Activated naive CD8-positive, alpha-beta T cell treated with anti-CD3 and anti-CD28 coated beads, Interleukin-2, amount 10 ng/mL, durations not matched to agents 7 days and 5 days (primary cell): ENCODE measurements at places on chromosomes 6 and 20. TPM values are rescaled to one million over a fixed set of nuclear protein-coding genes. Genes with fewer than 3 reads are reported as not detected.

- no peaks in the 10 kb centered on the region for H3K27me3 ChIP-seq
- H3K27ac ChIP-seq, result no peak overlapping the region
- H3K4me1 ChIP-seq, result peaks cover 15% of the 10 kb centered on the region
- no peak for DNase-seq
- no peak overlapping the region for H3K4me3 ChIP-seq
These were observed 5.5 kb upstream of the POU5F1 start for GRCh38 chr6:31175971-31176370.

DNA sequence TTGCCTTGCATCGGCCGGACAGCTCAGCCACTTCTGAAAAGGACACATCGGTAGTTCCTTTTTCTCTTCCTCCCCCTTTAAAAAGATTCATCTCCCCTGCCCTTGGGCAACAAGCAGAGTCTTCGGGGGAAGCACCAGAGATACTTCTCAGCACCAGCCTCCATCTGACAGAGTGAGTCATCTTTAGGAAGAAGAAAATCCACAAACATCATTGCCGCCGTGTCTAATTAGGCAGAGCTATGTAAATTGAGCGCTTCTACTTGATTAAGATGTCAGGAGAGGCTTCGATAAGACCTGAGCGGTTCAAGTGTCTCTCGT is 186.4 kb downstream of the TAF4 start:
- H3K4me1 ChIP-seq, result peaks cover 3% of the 10 kb centered on the region
- no peak overlapping the region for H3K4me3 ChIP-seq
- no peaks in the 10 kb centered on the region for H3K27me3 ChIP-seq
- no peaks in the 10 kb centered on the region for H3K36me3 ChIP-seq

GRCh38 chr6:119350202-119350951 is 816 bp upstream of the MAN1A1 start:
- H3K27ac ChIP-seq, result peak overlapping the region; percentile 85
- H3K4me3 ChIP-seq, result peak overlapping the region; percentile 78
- H3K27me3 ChIP-seq, result peaks cover 2% of the 10 kb centered on the region
- no peak for DNase-seq

- H3K4me1 ChIP-seq, result no peaks in the 10 kb centered on the region
- peaks cover 3% of the 10 kb centered on the region for H3K27me3 ChIP-seq
- H3K27ac ChIP-seq, result no peak overlapping the region
- H3K4me3 ChIP-seq, result no peak overlapping the region
- DNase-seq, result no peak
These were observed 18.2 kb downstream of the RIPOR3 start for GRCh38 chr20:50673146-50673465.

DNA sequence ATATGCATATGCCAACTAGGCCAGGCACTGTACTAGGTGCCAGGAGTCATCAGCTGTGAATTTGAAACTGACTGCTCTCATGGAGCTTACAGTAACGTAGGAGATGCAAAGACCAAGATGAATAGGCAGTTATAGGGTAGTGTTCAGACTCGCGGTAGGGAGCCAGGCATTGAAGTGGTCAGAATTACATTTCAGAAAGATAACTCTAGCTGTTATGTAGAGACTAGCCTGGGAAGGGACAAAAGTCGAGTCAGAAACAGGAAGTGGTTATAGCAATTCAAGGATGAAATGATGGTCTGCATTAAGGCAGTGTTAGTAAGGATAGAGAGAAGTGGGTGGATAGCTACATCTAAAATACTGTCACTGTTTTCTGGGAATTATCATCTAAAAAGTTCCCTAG is 56.6 kb downstream of the PCMT1 start:
- peaks cover 24% of the 10 kb centered on the region for H3K4me1 ChIP-seq
- H3K27ac ChIP-seq, result peak overlapping the region; percentile 33
- peak overlapping the region; percentile 39 for H3K4me3 ChIP-seq

DNA sequence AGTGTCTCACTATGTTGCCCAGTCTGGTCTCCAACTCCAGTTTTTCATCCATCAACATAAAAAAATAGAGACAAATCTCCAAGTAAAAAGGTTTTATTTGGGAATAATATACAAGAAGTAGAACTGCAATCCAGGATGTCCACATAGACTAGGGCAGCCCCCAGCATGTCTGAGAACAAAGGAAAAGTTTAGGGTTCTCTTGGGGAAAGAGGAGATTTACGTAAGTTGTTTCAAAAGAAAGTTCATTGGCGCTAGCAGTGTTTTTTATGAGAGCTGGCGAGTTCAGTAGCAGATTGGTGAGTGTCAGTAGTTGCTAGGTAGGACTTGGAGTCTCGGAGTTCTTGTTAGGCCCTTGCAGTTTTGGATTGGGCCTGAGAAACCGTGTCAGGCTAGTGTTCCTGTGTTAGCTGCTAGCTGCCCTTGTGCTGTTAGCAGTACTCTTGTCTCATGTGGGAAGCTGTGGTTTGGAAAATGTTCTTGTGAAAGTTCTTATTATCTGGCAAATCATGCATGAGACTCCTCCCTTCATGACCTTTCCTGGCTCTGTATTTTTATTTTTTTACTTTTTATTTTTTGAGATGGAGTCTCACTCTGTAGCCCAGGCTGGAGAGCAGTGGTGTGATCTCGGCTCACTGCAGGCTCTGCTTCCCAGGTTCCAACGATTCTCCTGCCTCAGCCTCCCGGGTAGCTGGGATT is 24.7 kb downstream of the TTLL9 start:
- DNase-seq, result no peak
- H3K4me1 ChIP-seq, result no peaks in the 10 kb centered on the region
- H3K27ac ChIP-seq, result no peak overlapping the region
- no peak overlapping the region for H3K4me3 ChIP-seq

- H3K36me3 ChIP-seq, result no peaks in the 10 kb centered on the region
- no peak overlapping the region for H3K4me3 ChIP-seq
- no peak overlapping the region for H3K27ac ChIP-seq
- H3K4me1 ChIP-seq, result peaks cover 3% of the 10 kb centered on the region
- peaks cover 15% of the 10 kb centered on the region for H3K27me3 ChIP-seq
These were observed 19.3 kb upstream of the RNGTT start for GRCh38 chr6:88982720-88983119.

DNA sequence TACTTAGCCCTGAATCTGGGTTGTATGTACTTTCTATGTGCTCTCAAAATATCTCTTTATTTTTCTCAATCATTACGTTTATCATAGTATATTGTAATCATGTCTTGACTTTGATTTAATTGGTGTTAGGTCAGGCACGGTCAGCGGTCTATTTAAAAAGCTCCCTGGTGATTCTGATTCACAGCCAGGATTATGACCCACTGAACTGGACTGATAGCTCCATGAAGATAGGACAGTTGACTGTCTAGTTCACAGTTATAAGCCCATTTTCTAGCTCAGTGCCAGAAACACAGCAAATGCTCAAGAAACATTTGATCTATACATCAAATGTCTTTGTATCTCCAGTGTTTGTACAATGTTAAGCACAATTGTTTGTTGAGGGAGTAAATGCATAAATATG is 111.5 kb upstream of the CCN2 start:
- H3K27me3 ChIP-seq, result no peaks in the 10 kb centered on the region
- DNase-seq, result no peak
- H3K27ac ChIP-seq, result no peak overlapping the region
- H3K4me3 ChIP-seq, result no peak overlapping the region
- H3K4me1 ChIP-seq, result no peaks in the 10 kb centered on the region
- H3K36me3 ChIP-seq, result no peaks in the 10 kb centered on the region

GRCh38 chr6:137792160-137793033 is 74.7 kb upstream of the TNFAIP3 start:
- H3K27me3 ChIP-seq, result no peaks in the 10 kb centered on the region
- peaks cover 51% of the 10 kb centered on the region for H3K4me1 ChIP-seq
- peak overlapping the region; percentile 39 for H3K4me3 ChIP-seq
- peak overlapping the region; percentile 35 for H3K27ac ChIP-seq
- H3K36me3 ChIP-seq, result peaks cover 5% of the 10 kb centered on the region

DNA sequence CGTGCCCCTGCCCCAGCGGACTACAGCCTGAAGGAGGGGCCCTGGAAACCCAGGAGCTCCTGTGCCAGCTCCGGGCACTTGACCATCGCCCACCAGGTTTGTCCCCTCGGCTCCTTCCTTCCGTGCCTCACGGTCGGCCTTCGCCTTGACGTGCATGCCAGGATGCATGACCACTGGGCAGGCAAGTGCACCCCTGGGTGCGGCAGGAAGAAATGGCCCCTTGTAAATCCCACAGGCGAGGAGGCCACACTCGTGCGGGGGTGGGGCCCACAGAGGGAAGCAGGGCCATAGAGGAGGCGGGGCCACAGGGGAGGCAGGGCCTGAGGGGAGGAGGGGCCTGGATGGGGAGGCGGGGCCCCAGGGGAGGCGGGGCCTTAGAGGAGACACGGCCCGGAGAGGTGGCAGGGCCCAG is 81.7 kb downstream of the YTHDF1 start:
- H3K36me3 ChIP-seq, result no peaks in the 10 kb centered on the region
- H3K27ac ChIP-seq, result no peak overlapping the region
- peak; percentile 28 for DNase-seq
- no peak overlapping the region for H3K4me3 ChIP-seq
- no peaks in the 10 kb centered on the region for H3K4me1 ChIP-seq

DNA sequence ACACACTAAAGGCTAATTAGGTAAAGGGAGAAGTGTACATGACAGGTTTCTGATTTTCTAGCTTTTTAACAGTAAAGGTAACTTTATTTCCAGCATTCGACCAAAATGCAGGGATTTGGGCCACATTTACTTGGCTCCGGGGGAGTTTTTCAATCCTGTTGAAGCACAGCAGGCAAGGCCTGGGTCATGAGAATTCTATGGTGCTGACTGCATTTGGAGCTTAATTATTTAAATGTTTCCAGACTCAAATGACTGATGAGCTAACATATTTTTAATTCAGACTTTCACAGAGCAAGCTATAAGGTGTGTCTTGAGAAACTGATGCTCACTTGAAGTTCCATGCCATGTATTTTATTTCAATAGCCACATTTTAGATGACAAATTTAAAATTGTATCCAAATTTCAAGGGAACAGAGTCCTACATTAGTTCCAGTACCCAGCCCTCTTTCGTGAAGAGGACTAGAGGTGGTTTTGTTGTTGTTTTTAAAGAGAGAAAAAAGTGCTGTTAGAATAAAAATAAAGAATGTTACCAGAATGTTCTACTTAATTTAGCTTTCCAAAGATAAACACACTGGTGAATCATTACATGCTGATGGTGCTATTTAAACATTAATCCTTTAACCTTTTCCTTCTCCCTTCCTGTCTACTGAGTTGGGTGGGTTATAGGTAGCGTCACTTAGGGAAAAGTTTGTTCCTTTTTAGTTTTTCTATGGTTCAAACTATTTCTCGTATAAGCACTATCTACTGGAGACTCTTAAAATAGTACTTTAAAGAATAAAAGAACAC is 82.3 kb upstream of the PHACTR2 start:
- H3K27ac ChIP-seq, result no peak overlapping the region
- H3K4me1 ChIP-seq, result peaks cover 17% of the 10 kb centered on the region
- peaks cover 11% of the 10 kb centered on the region for H3K36me3 ChIP-seq
- DNase-seq, result no peak

GRCh38 chr6:16592223-16592911 is 168.9 kb downstream of the ATXN1 start:
- peaks cover 10% of the 10 kb centered on the region for H3K4me1 ChIP-seq
- H3K27me3 ChIP-seq, result no peaks in the 10 kb centered on the region
- no peak overlapping the region for H3K4me3 ChIP-seq
- DNase-seq, result no peak

GRCh38 chr6:17292600-17293133 is 11.5 kb downstream of the RBM24 start:
- peaks cover 5% of the 10 kb centered on the region for H3K27me3 ChIP-seq
- no peak overlapping the region for H3K4me3 ChIP-seq
- DNase-seq, result no peak
- no peaks in the 10 kb centered on the region for H3K4me1 ChIP-seq
- no peaks in the 10 kb centered on the region for H3K36me3 ChIP-seq
- H3K27ac ChIP-seq, result no peak overlapping the region

- H3K36me3 ChIP-seq, result no peaks in the 10 kb centered on the region
- no peak overlapping the region for H3K4me3 ChIP-seq
- H3K27me3 ChIP-seq, result no peaks in the 10 kb centered on the region
- no peak for DNase-seq
- H3K4me1 ChIP-seq, result peaks cover 29% of the 10 kb centered on the region
These were observed 38.0 kb upstream of the HIVEP1 start for GRCh38 chr6:11974089-11974488.

GRCh38 chr20:45969712-45970634 is 2.0 kb downstream of the ZNF335 start:
- H3K4me3 ChIP-seq, result peak overlapping the region; percentile 84
- peaks cover 12% of the 10 kb centered on the region for H3K4me1 ChIP-seq
- DNase-seq, result no peak

DNA sequence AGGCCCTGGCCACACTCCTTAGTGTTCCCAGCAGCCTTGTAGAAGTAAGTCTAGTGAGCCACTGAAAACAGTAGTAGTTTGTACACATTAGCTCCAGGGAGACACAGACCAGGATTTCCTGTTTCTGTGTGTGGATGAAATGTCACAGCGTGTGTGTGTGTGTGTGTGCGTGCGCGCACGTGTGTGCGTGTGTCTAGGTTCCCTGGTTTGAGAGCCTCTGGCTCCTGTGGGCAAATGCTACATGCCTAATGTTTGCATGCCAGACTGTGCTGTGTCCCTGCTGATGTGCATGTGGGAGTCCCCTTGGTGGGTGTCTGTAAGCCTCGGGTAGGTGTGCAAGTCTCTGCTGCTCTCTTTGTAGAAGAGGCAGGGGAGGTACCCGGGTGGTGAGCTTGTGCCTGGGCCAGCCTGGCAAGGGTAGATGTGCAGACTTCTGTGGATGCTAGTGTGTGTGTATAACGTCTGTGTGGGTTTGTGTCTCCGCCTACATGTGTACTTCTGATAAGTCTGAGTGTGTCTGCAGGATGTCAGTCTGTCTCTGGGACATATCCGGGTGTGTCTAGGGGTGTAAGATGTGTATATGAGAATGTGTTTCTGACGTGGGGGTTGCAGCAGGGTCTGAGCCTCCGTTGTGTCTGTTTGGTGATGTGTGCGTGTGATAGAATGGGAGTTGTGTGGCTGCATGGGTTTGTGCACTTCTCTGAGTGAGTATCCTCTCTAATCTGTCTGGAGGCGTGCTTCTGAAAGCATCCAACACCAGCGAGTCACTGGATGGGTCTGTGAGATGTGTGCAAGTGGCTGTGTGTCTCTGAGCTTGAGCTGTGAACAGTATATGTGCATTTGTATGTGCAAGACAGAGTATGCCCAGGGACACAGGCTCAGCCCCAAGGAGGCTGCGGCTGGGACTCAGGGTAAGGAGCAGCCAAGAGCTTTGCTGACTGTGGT is 19.0 kb upstream of the TLDC2 start:
- H3K27me3 ChIP-seq, result peaks cover 7% of the 10 kb centered on the region
- peak overlapping the region; percentile 82 for H3K27ac ChIP-seq
- H3K4me1 ChIP-seq, result peaks cover 15% of the 10 kb centered on the region
- peak; percentile 69 for DNase-seq

- no peaks in the 10 kb centered on the region for H3K36me3 ChIP-seq
- H3K4me3 ChIP-seq, result no peak within 1 kb of the TSS
- H3K27me3 ChIP-seq, result peaks cover 16% of the 10 kb centered on the region
- DNase-seq, result no peak
These were observed at the start of gene PKHD1 for GRCh38 chr6:52087498-52087999. Gene PKHD1 (minus strand): TSS chr6:52087613. CDS start chr6:52084933, 2,680 bp downstream.

- H3K4me1 ChIP-seq, result peaks cover 15% of the 10 kb centered on the region
- H3K27me3 ChIP-seq, result peaks cover 11% of the 10 kb centered on the region
- no peak overlapping the region for H3K27ac ChIP-seq
- no peak overlapping the region for H3K4me3 ChIP-seq
These were observed 16.7 kb upstream of the TLDC2 start for GRCh38 chr20:36859282-36859555.

- DNase-seq, result no peak
- no peaks in the 10 kb centered on the region for H3K36me3 ChIP-seq
- H3K27ac ChIP-seq, result no peak overlapping the region
- H3K27me3 ChIP-seq, result no peaks in the 10 kb centered on the region
These were observed 10.8 kb upstream of the WTAP start for GRCh38 chr6:159716247-159717096.

ELOVL2 gene
- total RNA-seq, result not detected

LAMA4 gene
- total RNA-seq, result not detected

OOEP gene
- 1.4 TPM for total RNA-seq

ZNF831 gene
- total RNA-seq, result 16.3 TPM

RSPH9 gene
- total RNA-seq, result not detected

POM121L2 gene
- not detected for total RNA-seq
